ENCODE measurements at places on chromosomes 1 and 21. TPM values are rescaled to one million over a fixed set of nuclear protein-coding genes. Genes with fewer than 3 reads are reported as not detected.

The FABP3 gene
- not detected for total RNA-seq

GRCh38 chr1:242187171-242187570 is 188.3 kb upstream of the MAP1LC3C start:
- no peak for DNase-seq
- H3K27me3 ChIP-seq = no peaks in the 10 kb centered on the region
- H3K27ac ChIP-seq = no peak overlapping the region
- H3K4me3 ChIP-seq = no peak overlapping the region
- H3K36me3 ChIP-seq = no peaks in the 10 kb centered on the region

DNA sequence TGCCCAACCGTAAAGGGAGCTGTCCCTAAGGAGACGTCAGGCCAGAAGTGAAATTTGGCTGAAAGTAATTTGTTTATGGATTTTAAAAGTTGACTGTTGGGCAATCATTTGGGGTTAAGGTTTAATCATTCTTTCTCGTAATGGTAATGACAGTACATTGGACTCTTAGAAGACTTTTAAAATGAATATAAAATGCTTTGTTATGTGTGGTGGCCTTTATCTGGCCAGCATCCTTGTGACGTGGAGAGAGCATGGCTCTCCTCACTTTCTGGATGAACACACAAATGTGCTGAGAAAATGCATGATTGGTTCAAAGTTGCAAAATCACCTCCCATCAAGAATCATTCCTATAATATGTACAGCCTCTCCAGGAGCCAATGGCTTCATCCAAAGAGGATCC is 160.2 kb downstream of the DHRS3 start:
- peaks cover 55% of the 10 kb centered on the region for H3K36me3 ChIP-seq
- DNase-seq = no peak
- H3K27me3 ChIP-seq = no peaks in the 10 kb centered on the region
- H3K27ac ChIP-seq = no peak overlapping the region

DNA sequence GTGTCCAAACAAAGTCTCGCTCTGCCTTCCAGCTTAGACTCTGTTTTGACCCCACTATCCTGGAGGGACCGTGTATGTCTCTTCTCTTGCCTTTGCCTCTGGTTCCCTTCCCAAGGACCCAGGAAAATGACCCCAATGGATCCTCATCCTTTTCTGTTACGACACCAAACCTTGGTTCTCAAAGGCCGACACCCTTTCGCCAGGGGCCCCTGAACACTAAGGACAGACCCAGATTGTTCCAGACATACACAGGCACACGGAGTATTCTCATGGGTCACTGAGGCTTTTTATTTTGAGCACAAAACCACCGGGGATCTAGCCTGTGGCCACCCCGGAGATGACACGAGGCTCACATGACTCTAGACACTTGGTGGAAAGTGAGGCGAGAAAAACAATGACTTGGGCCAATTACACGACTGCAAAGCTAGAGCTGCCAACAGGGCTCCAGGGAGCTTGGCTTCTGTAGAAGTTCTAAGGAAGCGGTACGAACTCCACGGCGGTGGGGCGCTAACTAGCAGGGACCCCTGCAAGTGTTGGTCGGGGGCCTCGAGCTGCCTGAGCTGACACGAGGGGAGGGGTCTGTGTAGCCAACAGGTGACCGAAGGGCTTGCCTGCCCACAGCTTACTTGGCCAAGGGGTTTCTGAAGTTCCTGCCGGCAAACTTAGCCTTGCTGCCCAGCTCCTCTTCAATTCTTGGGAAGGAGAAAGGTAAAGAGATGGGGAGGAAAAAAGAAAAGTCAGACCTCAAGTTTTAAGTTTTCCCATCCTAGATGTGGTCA is 17.6 kb downstream of the ENO1 start:
- no peak overlapping the region for H3K4me3 ChIP-seq
- DNase-seq = no peak
- H3K36me3 ChIP-seq = peaks cover 88% of the 10 kb centered on the region
- no peaks in the 10 kb centered on the region for H3K27me3 ChIP-seq

- peaks cover 4% of the 10 kb centered on the region for H3K27me3 ChIP-seq
- no peaks in the 10 kb centered on the region for H3K4me1 ChIP-seq
- no peak overlapping the region for H3K27ac ChIP-seq
- H3K4me3 ChIP-seq = no peak overlapping the region
These were observed 21.8 kb upstream of the TMPRSS2 start for GRCh38 chr21:41529769-41530168.

GRCh38 chr1:46131093-46131492 is 1.3 kb downstream of the PIK3R3 start:
- H3K36me3 ChIP-seq = peaks cover 2% of the 10 kb centered on the region
- no peak for DNase-seq
- H3K27me3 ChIP-seq = peaks cover 60% of the 10 kb centered on the region
- H3K27ac ChIP-seq = peak overlapping the region; percentile 28
- peak overlapping the region; percentile 98 for H3K4me3 ChIP-seq

GRCh38 chr1:225652729-225653462 is at the start of gene ENAH:
TSS of gene ENAH (minus strand) at chr1:225653123. CDS start at chr1:225652690, 433 bp downstream.
- H3K4me1 ChIP-seq = peaks cover 10% of the 10 kb centered on the region
- no peak within 1 kb of the TSS for H3K27ac ChIP-seq
- H3K4me3 ChIP-seq = peak within 1 kb of the TSS; percentile 83
- H3K36me3 ChIP-seq = no peaks in the 10 kb centered on the region
- peaks cover 65% of the 10 kb centered on the region for H3K27me3 ChIP-seq
- peak; percentile 79 for DNase-seq

GRCh38 chr1:21321963-21322680 is 31.9 kb upstream of the ECE1 start:
- H3K4me1 ChIP-seq = peaks cover 55% of the 10 kb centered on the region
- H3K27ac ChIP-seq = peak overlapping the region; percentile 72
- H3K36me3 ChIP-seq = peaks cover 23% of the 10 kb centered on the region
- DNase-seq = no peak
- H3K4me3 ChIP-seq = peak overlapping the region; percentile 45

The SPRR4 gene
- not detected for total RNA-seq

The GNG12 gene
- total RNA-seq = 0.05 TPM

- H3K4me1 ChIP-seq = no peaks in the 10 kb centered on the region
- H3K27me3 ChIP-seq = peaks cover 9% of the 10 kb centered on the region
- H3K36me3 ChIP-seq = peaks cover 1% of the 10 kb centered on the region
- DNase-seq = peak; percentile 55
These were observed 37.8 kb downstream of the GPA33 start for GRCh38 chr1:167052389-167052788.

DNA sequence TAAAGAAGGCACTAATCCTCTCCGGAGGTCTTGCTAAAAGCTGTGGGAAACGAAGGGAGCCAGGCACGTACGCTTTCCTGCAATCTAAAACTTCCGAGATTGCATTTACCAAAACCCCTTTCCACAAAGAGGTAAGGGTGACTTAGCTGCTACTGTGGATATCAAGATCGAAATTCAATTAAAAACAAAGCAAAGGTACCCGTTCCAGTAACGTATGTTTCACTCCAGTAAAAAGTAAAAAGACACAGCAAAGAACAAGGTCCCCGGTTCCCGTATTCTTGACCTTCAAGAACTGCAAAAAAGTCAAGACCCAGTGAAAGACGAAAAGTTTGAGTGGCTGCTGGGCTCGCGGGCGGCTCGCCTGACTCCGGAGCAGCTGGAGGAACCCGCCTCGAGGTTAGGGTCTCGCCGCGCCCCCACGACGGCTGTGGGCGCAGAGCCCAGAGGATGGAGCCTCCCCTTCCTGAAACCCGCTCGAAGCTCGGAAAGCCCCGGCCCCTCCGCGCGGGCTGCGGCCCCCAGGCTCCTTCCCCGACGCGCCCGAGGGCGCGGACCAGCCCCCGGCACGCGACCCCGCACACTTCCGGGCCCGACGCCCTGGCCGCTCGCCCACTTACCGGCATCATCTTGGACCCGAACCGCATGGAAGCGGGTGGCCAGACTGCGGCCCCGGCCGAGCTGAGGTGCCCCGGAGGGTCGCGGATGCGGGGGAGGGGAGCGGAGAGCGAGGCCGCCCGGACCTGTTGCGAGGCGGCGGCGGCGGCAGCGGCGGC is 524 bp downstream of the TP53BP2 start:
- peak overlapping the region; percentile 91 for H3K4me3 ChIP-seq
- peaks cover 5% of the 10 kb centered on the region for H3K36me3 ChIP-seq
- H3K27me3 ChIP-seq = peaks cover 3% of the 10 kb centered on the region
- DNase-seq = peak; percentile 89

The LAMC2 gene
- 0.07 TPM for total RNA-seq

GRCh38 chr1:197252973-197253372 is 15.1 kb upstream of the CRB1 start:
- no peak overlapping the region for H3K4me3 ChIP-seq
- H3K27me3 ChIP-seq = no peaks in the 10 kb centered on the region
- no peaks in the 10 kb centered on the region for H3K4me1 ChIP-seq
- H3K27ac ChIP-seq = no peak overlapping the region
- H3K36me3 ChIP-seq = no peaks in the 10 kb centered on the region

- no peaks in the 10 kb centered on the region for H3K36me3 ChIP-seq
- no peaks in the 10 kb centered on the region for H3K27me3 ChIP-seq
- no peak for DNase-seq
- peaks cover 4% of the 10 kb centered on the region for H3K4me1 ChIP-seq
- H3K4me3 ChIP-seq = no peak overlapping the region
These were observed 84.1 kb downstream of the GPR88 start for GRCh38 chr1:100622037-100622436.

DNA sequence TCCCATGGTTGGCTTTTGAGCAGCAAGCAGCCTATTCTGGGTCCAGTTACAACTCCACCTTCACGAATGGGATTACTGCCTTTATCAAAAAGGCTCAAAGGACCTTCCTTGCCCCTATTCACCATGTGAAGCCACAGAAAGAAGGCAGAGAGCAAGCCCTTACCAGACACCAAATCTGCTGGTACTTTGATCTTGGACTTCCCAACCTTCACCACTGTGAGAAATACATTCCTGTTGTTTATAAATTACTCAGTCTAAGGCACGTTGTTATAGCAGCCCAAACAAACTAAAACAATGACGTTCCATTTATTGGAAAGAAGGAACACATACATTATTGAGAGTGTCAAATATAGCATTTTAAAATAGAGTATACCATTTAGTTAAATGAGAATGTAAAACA is 1557.9 kb downstream of the PLA2G4A start:
- no peaks in the 10 kb centered on the region for H3K27me3 ChIP-seq
- no peak for DNase-seq
- no peak overlapping the region for H3K4me3 ChIP-seq
- no peaks in the 10 kb centered on the region for H3K4me1 ChIP-seq
- H3K27ac ChIP-seq = no peak overlapping the region

DNA sequence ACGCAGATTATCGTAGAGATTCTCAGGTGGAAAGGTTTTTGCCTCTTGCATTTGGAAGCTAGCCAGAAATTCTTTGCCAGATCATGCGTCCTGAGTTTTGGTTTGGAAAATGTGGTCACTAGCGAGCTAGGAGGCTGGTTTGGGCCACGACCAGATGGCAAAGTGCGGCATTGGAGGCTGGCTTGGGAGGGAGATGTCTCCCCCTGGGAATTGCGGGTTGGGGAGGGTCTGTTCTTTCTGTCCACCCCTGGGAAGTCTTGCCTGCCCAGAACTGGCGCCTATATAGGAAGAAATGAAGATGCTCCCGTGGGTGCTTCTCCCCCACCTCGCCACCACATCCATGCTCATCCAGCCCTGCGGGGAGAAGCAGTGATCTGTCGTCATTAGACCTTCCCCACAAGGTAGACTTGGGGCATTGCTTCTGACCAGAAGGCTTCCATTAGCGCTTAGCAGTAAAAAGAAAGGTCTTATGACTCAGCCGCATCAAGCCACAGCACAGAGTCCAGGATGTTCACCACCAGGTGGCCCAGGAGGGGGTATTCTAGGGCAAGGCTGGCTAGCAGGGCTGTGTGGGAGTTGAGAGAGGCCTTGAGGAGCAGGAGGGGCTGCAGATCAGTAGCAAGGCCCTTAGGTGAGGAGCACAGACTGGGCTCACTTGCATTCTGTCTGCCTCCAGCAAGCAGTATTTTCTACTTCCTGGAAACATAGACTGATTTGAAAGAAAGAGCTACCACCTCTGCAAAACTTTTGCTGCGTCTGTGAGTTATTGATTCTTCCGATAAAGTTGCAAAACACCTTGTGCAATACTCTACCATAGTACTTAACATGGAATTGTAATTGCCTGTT is 1.5 kb upstream of the PTP4A2 start:
- H3K4me3 ChIP-seq = peak overlapping the region; percentile 76
- DNase-seq = peak; percentile 93
- H3K27me3 ChIP-seq = no peaks in the 10 kb centered on the region
- peak overlapping the region; percentile 96 for H3K27ac ChIP-seq
- H3K4me1 ChIP-seq = peaks cover 64% of the 10 kb centered on the region

GRCh38 chr1:190154744-190155143 is 322.9 kb downstream of the BRINP3 start:
- H3K36me3 ChIP-seq = no peaks in the 10 kb centered on the region
- H3K27me3 ChIP-seq = no peaks in the 10 kb centered on the region
- no peak for DNase-seq

GRCh38 chr1:223405507-223405906 is 12.3 kb downstream of the CCDC185 start:
- peaks cover 13% of the 10 kb centered on the region for H3K27me3 ChIP-seq
- no peaks in the 10 kb centered on the region for H3K36me3 ChIP-seq
- peaks cover 2% of the 10 kb centered on the region for H3K4me1 ChIP-seq
- DNase-seq = no peak
- H3K27ac ChIP-seq = no peak overlapping the region
- H3K4me3 ChIP-seq = no peak overlapping the region

- H3K36me3 ChIP-seq = no peaks in the 10 kb centered on the region
- peak; percentile 66 for DNase-seq
- H3K27ac ChIP-seq = no peak overlapping the region
- H3K27me3 ChIP-seq = no peaks in the 10 kb centered on the region
These were observed 112.6 kb downstream of the ADAMTS1 start for GRCh38 chr21:26732432-26733221.

- H3K4me1 ChIP-seq = peaks cover 18% of the 10 kb centered on the region
- peaks cover 1% of the 10 kb centered on the region for H3K36me3 ChIP-seq
- DNase-seq = peak; percentile 50
- H3K27me3 ChIP-seq = no peaks in the 10 kb centered on the region
- no peak overlapping the region for H3K4me3 ChIP-seq
These were observed 421.4 kb upstream of the RUNX1 start for GRCh38 chr21:35470522-35470921.

GRCh38 chr1:60865166-60865565 is 217.2 kb upstream of the NFIA start:
- DNase-seq = no peak
- H3K4me3 ChIP-seq = no peak overlapping the region
- H3K36me3 ChIP-seq = no peaks in the 10 kb centered on the region
- no peak overlapping the region for H3K27ac ChIP-seq

DNA sequence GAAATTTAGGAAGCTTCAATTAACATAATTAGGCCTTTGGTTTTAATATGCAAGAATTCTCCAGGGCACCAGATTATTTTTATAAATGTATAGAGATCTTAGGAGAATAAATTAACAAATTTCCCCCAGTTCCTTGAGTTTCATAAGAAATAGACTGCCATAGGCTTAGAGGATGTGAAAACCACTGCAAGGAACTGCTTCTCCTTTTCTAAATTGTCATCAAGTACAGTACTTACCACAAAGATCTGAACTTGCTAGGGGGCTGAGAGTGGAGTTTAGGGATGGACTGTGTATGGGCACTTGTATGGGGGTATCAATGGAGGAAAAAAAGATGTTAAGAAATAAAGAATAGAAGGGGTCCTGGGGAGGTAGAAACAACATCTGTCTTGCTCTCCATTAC is 31.1 kb downstream of the LHX8 start:
- H3K27ac ChIP-seq = no peak overlapping the region
- DNase-seq = no peak
- no peak overlapping the region for H3K4me3 ChIP-seq
- no peaks in the 10 kb centered on the region for H3K4me1 ChIP-seq
- H3K27me3 ChIP-seq = no peaks in the 10 kb centered on the region

The KIAA1614 gene
- total RNA-seq = 0.16 TPM

All from activated CD4-positive, alpha-beta T cell treated with anti-CD3 and anti-CD28 coated beads, Interleukin-2, amount 10 ng/mL, durations not matched to agents 24 days and 14 days (primary cell).